ENCODE measurements at places on chromosomes 3 and 15.

DNA sequence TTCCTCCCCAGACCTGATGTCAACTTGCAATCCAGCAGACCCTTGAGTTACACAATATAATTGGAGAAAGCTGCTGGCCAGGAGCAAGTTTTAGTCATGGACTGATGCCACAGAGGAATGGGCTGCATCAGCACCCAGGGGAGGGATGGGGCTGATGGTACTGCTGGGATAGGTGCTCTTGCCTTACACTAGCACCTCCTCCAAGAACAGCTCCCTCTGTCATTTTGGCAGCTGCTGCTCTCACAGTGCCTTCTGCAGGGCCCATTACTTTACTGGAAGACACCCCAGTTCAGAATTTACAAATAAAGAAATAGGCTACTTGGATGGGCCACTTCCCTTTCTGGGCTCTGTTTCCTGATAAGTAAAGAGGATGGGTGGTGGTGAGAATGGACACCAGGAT, 85.3 kb upstream of the RORA start:
- DNase-seq: no peak

DNA sequence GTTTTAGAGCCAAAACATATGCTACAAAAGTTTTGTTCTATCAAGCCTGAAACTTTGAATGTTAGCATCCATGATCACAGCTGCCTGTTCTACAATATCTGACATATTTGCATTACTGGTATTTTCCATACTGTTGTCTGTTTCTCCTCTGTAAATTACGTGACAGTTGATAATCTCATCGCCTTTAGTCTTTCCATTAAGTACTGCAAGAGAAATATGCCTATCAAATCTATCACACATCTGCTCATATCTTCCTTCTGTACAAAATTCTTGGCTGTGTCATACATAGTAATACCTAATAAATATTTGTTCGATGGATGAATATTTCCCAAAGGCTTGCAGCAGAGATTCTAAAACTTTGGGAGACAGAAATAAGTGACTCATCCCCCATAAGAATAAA, 717.3 kb downstream of the OTOL1 start:
- no peak for DNase-seq

DNA sequence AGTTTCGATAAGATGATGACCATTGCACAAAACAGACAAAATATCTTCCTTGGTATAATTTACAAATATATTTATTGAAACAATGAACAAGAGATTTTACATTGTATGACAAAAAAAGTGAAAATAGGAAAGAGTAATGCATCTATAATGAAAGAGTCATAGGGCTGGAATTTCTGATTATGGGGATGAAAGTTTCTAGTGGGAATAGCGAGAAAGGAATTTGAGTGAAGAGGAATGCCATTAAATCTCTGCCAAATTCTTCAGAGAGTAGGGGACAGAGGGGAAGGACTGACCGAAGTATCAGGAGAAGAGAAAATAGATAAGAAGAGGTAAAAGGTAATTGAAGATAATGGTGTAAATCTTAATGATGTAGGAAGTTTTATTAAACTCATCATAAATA, 125.4 kb downstream of the VGLL3 start:
- no peak for DNase-seq

- no peak for DNase-seq
These were observed 36.9 kb upstream of the RYK start for GRCh38 chr3:134287512-134287911.

DNA sequence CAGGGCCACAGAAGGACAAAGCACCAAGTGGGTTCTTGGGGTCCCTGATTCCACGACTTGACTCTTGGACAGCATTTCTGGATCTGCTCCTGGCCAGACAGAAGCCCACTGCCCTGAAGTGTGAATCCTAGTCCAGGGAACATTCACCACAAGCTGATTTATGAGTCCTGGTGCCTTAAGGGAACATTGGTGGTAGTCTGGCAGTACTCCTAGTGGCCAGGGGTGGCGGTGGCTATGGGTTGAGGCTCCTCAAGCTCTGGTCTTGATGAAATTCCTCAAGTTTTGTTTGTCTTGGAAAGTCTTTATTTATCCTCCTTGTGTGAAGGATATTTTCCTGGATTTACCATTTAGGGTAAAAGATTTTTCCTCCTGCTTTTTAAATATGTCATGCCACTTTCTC, 307.5 kb downstream of the PYDC2 start:
- no peak for DNase-seq
